ENCODE measurements at places on chromosomes 11 and 22.

- peak; percentile 73 for DNase-seq
These were observed 16.2 kb upstream of the RRAS2 start for GRCh38 chr11:14374922-14375830.

- no peak for DNase-seq
These were observed 601 bp downstream of the ART5 start for GRCh38 chr11:3641191-3641590.

- no peak for DNase-seq
These were observed 61.1 kb upstream of the TNRC6B start for GRCh38 chr22:40116496-40117200.

GRCh38 chr22:29788339-29789279, 21.4 kb downstream of the UQCR10 start:
- no peak for DNase-seq

- no peak for DNase-seq
These were observed 21.7 kb downstream of the WNT11 start for GRCh38 chr11:76184551-76184993.

GRCh38 chr11:9787981-9788521, 124.2 kb downstream of the SWAP70 start:
- DNase-seq, result no peak

DNA sequence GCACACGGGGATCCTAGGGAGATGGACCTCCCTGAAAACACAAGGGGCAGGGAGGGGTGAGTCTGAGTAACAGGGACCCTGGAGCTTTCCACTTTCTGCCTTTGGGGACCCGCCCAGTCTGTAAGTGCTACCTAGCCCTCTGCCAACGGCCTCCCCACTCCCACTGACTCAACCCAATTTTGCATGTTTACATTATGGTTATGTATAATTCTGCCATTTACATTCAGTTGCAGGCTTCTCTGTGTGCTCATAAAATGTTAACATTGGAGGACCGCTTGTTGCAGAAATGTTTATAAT, 105.8 kb downstream of the DSCAML1 start:
- DNase-seq, result no peak

GRCh38 chr22:31333641-31334040, 12.5 kb downstream of the PATZ1 start:
- no peak for DNase-seq

DNA sequence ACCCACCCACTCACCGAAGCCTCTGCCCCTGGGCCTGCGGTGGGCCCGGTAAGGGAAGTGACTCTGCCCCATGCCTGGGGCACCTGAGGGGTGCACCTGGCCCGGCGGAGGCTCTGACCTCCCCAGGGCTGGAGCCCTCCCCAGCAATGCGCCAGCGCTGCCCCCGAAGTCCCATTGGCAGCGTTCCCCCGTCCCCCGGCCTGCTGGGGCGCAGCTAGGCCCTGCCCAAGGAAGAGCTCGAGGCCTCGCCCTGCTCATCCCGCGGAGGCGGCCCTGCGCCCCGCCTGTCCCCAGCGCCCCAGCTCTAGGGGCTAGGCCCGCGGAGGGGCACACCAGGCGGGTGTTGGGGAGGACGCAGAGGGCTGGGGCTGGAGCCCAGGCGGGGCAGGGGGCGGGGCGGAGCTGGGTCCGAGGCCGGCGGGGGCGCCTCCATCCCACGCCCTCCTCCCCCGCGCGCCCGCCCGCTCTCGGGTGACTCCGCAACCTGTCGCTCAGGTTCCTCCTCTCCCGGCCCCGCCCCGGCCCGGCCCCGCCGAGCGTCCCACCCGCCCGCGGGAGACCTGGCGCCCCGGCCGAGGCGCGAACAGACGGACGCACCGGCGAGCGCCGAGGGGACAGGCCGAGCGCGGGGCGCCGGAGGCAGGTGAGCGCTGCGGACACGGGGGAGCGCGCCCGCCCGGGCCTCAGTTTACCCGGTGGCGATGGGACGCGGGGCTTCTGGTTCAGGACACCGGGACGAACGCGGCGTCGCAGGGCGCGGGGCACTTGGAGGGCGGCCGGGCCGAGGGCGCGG, at the start of gene EPS8L2:
Gene EPS8L2 (plus strand): TSS at position 586 of the 793 bp plus-strand sequence. CDS start 3,177 bp downstream, outside the sequence.
- DNase-seq, result peak; percentile 69

- DNase-seq, result peak; percentile 64
These were observed 31.9 kb downstream of the PDGFB start for GRCh38 chr22:39212721-39213376.

- no peak for DNase-seq
These were observed 7.1 kb downstream of the SLC7A4 start for GRCh38 chr22:21025266-21025665.

- no peak for DNase-seq
These were observed 830 bp upstream of the SPDYC start for GRCh38 chr11:65169164-65169641.

DNA sequence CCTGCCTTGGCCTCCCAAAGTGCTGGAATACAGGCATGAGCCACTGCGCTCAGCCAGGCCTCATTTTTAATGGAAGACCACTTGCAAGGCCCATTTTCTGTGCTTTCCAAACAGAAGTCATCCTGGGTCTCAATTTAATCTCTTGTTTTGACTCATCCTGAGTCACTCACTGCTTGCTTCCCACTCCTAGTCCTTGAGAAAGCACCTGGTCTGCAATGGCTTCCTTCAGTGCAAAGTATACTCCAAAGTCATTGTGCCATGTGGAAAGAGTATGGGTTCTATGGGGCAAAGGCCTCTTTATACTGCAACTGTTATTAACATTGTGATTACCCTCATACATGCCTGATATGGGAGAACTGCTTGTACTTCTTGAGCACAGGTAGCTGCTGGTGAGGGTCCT, 18.3 kb upstream of the SLC5A1 start:
- no peak for DNase-seq

DNA sequence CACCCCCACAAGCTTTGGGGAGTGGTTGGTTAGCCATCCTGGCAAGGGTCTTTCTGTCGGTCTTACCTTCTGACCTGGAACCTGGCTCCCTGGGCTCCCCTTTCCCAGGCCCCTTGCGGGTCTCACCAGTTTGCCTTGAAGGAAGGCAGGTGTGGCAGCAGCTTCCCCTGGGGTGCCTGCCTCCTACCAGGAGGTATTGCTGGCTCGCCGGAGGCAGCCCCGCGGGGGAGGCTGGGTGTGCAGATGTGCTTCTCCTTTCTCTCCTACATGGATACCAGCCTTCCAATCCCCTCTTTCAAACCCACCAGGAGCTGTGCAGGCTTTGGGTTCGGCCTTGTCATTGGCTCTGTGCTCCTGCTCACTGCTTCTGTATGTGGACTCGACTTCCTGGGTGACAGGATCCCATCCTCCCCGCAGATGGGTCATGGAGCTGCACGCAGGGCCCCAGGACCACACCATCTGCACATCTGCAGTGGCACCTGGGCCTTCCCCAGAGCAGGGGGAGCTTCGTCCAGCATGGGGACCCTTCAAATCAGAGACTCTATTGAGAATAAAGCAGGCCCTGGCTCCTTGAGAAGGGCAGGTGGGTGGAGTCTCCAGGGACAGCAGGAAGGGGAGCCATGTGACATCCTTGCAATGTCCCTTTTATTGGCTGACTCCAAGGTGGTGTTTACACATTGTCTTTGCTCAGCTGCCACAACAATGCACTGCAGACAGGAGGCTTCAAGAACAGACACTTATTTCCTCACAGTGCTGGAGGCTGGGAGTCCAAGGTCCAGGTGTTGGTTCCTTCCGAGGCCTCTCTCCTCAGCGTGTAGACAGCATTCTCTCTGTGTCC, 592.0 kb downstream of the BRD1 start:
- DNase-seq, result no peak

GRCh38 chr11:45647786-45648185, 17.6 kb downstream of the CHST1 start:
- DNase-seq, result no peak

DNA sequence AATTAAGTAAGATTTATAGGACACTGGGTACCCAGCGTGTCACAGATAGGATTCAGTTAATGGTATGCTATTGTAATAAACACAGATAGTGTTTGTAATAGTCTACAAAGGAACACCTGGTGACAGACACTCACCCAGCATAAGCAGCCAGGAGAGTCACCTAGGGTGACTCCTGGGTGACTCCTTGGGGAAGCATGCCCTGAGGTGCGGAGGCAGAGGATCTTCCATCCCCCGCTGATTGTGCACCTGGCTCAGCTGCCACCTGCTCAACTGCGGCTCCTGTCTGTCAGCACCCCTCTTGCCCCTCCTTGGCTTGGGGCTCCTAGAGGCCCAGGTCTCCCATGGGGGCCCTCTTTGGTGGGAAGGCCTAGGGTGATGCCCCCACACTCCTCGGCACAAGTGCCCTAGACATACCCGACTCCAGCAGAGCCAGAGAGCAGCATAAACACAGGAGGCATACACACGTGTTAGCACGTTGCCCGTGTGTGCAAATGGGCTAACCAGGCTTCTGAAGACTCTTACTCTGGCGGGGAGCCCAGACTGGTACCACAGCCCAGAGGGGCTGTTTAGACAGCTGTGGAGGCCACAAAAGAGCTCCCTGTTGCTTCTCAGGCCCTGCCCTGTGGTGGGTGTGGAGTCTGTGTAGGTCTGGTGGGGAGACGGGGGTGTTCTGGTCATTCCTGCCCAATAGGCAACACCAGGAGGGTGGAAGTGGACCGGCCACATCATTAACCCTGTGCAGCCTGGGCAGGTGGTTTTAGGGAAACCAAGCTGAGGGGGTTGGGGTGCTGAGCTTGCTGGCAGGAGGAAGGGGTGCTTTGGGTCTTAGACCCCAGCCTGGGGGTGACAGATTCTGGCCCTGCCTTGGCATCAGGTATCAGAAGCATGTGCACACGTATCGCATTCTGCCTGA, 3.0 kb downstream of the INPPL1 start:
- DNase-seq, result no peak

GRCh38 chr11:63621071-63621470, 6.8 kb upstream of the PLAAT3 start:
- DNase-seq, result no peak

GRCh38 chr11:102719620-102720277, 5.0 kb downstream of the MMP8 start:
- DNase-seq, result no peak

DNA sequence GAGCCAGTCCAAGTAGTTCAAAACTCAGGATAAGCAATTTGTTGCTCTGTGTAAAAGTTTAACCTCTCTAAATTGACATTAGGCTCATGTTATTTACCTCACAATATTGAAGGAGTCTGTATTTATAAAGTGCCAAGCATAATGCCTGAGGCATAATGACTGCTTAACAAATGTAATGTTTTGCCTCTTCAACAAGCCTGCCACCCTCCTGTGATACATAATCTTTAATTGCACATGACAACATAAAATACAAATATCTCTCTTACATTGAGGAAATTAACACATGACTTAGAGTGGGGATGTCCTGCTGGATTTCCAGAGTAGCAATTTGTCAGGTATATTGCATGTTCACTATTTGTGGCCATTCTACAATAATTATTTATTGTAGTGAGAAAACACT, 469.2 kb upstream of the ANO5 start:
- no peak for DNase-seq

DNA sequence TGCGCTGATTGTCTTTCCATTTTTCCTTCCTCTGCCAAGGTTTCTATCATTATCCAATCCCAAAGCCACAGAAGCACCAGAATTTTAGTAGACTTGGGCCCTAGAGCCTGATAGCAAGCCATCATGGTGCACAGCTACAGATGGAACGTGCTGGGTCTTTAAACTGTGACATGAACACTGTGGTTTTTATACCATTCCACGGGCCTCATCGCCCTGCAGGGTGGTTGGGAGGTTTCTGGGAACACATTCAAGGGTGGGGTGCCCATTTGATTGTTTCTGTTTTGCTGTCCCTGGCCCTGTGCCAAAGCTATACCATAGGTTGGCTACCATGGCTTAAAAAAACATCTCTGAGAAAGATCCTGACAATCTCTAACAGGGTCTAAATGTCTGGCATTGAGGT, 151.9 kb downstream of the CACNA1I start:
- DNase-seq, result no peak

DNA sequence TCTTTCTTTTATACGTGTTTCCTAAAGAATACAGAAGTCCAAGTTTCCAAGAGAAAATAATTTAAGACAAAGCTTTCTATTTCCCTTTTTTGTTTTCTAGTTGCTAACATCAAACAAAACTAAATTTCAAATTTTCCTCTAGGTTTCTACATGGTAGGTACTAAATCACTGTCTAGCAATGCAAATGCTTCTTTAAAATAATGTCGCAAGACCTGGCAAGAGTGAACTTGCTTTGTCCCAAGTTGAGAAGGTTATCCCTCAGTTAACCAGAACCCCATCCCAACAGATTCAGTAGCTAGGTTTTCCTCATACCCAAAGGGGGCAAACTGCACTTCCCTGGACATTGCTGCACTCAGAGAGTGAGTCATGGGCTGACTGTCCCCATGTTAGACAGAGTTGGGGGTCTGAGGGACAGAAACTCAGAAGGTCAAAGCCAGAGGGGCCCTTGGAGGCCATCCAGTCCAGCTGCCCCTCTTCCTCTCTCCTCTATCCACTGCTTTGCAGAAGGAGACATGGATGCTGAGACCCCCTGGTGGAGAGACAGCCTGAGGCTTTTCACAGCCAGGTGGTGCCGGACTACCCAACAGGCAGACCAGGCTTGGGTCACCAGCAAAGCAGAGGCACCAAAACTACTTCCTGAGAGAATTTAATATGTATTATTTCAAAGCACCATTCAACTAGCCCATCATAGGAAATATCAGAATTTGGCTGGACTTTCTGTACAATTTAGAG, 23.1 kb downstream of the OR2AT4 start:
- DNase-seq, result peak; percentile 38

DNA sequence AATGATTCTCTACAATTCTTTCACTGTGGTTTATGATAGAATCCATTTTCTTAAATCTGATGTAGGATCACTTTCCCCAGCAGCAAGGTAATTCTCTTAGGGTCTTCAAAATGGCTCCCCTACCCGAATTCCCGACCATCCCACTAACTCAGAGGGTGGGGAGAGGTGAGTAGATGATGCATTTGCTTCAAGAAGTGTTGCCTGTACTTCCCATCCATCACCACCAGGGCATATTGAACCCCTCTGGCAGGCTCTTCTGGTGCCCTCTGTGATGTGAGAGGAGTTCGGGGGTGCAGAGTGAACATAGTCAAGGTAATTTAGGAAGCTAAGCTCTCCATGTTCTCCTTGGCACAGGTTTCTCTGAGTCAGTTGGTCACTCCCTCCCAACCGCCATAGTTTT, 52.3 kb downstream of the ZNRF3 start:
- DNase-seq, result peak; percentile 74

DNA sequence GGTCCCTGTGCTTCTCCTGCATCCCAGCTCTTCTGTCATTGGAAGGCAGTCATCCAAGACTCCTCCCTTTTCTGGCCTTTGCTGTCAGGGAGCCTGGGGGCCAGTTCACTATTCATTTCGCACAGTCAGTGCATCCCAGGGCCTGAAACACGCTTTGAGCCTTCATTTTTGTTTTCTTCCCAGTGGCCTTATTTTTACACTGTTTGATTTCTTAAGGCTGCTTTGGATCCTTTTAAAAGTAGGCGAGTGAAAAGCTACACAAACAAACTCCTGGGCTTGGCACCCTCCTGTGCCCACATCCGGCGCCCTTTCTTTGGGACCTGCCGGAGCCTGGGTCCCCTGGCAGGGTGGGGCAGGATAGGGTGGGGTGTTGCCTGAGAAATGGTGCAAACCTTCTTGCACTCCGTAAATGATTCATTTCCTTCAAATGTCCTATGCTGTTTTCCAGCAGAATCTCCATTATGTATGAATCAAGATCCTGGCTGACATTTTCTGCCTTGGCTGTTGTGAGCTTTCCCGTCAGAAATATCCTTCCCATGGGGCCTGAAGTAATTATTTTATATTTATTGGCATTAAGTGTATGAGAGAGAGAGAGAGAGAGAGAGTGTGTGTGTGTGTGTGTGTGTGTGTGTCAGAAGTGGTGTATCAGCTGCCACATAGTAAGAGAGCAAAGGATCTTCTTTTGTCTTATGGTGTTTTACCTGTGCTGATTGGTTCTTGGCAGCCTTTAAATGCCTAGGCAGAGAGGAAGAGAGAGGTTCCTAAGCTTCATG, 45.6 kb downstream of the BCR start:
- DNase-seq, result no peak

All from GM23338 (cell line).